ENCODE measurements at places on chromosomes 13 and 19.

DNA sequence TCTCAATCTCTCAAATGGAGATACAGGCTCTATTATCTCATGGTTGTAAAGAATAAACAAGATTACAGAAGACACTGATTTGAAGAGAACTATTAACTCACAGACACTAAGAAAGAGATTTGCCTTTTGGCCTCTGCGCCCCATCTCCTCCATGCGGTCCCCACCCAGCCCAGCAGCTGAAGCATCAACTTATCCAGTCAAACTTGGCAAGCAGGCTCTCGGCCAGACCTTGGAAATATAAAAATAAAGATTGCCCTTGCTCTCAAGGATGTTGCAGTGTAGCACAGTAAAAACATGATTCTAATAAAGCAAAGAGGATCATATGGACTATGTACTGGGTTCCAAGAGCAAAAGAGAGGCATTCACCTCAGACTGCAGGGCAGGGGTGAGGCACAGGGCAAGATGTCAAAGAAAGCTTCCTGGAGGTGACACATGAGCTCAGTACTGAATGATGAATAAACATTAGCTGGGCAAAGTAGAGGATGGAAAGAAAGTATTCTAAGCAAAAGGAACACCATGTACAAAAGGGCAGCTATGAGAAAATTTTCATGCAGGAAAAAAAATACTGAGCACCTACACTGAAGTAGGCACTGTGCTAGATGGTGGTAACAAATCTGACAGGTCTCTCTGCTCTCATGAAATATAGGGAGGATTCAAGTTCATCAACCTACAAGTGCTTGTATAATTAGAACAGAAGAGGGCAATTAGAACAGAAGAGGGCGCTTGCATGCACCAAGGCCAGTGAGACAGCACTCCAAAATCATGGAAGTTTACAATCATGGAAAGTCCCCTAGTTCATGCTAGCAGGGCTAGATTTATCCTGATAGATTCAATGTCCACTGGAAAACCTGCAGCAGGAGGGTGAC lies 85.0 kb downstream of the SACS start:
- H3K4me1 ChIP-seq: peaks cover 7% of the 10 kb centered on the region
- DNase-seq: no peak
- H3K36me3 ChIP-seq: no peaks in the 10 kb centered on the region
- no peak overlapping the region for H3K4me3 ChIP-seq
- H3K27ac ChIP-seq: no peak overlapping the region
- no peaks in the 10 kb centered on the region for H3K27me3 ChIP-seq

GRCh38 chr13:68944272-68944671 lies 1163.4 kb upstream of the ATXN8OS start:
- no peak for DNase-seq
- H3K27me3 ChIP-seq: no peaks in the 10 kb centered on the region
- no peaks in the 10 kb centered on the region for H3K4me1 ChIP-seq
- no peak overlapping the region for H3K27ac ChIP-seq
- no peaks in the 10 kb centered on the region for H3K36me3 ChIP-seq
- H3K4me3 ChIP-seq: no peak overlapping the region

DNA sequence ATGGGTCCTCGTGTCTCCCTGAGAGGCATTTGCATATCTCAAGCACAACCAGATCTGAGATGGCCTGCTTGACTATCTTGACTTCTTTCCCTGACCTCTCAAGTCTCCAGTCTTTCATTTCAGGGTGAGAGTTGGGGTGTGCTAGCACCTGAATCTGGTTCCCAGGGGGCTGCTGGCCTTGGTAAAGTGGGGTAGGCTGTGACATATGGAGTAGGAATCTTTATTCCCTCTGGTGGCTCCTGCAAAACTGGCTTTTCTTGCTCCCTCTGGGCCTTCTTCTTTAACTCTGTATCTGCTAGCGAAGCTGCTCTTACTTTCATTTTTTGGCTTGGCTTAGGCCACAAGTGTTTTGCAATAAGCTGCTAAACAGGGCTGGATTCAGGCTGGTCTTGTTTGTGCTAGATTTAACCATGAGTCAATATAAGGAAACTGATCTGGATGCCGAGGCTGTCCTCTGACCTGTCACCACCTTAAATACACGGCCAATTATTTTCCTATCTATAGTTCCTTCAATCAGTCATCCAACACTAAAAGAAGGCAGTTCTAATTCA lies 42.3 kb downstream of the ZNF493 start:
- H3K36me3 ChIP-seq: no peaks in the 10 kb centered on the region
- no peak for DNase-seq
- no peaks in the 10 kb centered on the region for H3K27me3 ChIP-seq
- H3K27ac ChIP-seq: peak overlapping the region; percentile 87
- peaks cover 19% of the 10 kb centered on the region for H3K4me1 ChIP-seq

DNA sequence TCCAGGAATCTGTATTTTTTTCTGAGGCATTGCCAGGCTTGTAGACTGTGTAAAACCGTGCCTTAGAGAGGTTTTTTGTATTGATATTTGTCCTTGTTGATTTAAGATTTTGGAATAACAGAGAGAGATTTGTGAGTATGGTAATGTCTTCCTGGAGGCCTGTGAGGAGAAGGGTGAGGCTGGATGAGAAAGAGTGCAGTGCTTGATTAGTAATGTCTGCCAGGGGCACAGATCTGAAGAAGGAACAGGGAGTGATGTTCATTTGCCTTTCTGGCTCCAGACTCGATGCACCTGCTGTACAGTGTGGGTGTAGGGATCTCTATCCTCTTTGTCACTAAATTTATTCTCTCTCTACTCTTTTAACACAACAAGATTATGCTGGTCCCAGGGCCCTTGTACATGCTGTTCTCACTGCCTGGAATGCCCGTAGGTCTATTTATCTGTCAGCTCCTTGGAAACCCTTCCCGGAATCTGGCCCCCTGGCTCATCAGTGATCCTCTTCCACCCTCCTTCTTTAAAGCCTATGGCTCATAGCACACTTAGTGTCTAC lies 4.2 kb downstream of the FIZ1 start:
- H3K27ac ChIP-seq: no peak overlapping the region
- no peaks in the 10 kb centered on the region for H3K36me3 ChIP-seq
- no peak for DNase-seq
- H3K4me3 ChIP-seq: no peak overlapping the region
- no peaks in the 10 kb centered on the region for H3K27me3 ChIP-seq

DNA sequence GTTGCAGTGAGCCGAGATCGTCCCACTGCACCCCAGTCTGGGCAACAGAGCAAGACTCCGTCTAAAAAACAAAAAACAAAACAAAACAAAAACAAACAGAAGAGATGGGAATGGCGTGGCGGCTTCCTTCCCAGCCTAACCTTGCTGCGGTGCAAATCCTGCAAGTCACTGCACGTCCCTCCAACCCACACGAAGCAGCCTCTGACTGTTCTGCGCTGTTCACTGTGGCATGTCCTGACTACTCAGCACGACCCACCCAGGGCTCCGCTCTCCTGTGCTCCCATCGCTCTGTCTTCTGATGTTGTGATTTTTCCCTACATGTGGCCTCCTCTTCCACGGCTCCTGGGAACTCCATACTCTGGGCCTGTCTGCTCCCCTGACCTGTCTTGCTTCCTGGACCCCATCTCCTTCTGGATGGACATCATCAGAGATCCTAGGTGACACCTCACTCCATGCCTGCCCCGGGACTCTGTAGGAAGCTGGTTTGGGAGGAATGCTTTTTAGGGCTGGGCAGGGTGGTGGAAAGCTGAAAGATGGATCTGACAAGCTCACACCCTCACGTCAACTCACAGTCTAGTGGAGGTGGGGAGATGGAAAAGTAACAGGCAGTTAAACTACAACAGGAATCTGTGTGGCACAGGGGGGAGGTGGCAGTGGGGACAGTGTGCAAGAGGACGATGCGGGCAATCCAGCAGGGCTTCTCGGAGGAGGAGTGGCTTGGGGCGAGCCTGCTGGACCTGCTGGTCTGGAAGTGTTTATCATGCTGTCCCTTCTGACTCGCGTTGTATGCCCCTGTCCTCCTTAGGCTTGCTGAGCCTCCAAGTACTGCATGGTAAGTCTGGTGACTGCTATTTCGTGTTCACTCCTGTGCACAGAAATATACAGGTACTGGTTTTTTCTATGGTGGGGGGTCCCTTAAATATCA lies 18.8 kb downstream of the ZSCAN5A start:
- no peaks in the 10 kb centered on the region for H3K36me3 ChIP-seq
- no peaks in the 10 kb centered on the region for H3K27me3 ChIP-seq
- H3K27ac ChIP-seq: no peak overlapping the region

- H3K27ac ChIP-seq: no peak overlapping the region
- no peaks in the 10 kb centered on the region for H3K27me3 ChIP-seq
- H3K4me3 ChIP-seq: no peak overlapping the region
- no peaks in the 10 kb centered on the region for H3K36me3 ChIP-seq
- no peaks in the 10 kb centered on the region for H3K4me1 ChIP-seq
- no peak for DNase-seq
These were observed 456.0 kb downstream of the PCDH17 start for GRCh38 chr13:58087566-58087965.

DNA sequence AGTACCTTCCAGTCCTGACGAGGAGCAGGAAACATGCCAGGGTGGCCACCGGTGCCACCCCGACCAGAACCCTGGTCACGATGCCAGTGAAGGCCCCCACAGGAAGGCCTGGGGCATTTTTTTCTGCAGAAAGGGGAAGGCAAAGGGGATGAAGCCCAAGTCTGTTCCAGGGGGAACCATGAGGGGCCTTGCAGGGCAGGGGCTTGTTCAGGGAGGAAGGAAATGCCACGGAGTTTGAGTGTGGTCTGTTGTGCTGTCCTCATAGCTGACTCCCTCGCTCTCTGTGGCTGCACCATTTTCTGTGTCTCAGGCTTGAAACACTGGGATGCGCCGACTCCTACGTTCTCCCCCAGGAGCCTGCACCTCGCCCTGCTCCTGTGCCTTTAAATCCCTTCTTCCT lies 27.5 kb upstream of the CEACAM1 start:
- no peaks in the 10 kb centered on the region for H3K4me1 ChIP-seq
- DNase-seq: no peak
- H3K36me3 ChIP-seq: no peaks in the 10 kb centered on the region
- H3K4me3 ChIP-seq: no peak overlapping the region

- no peaks in the 10 kb centered on the region for H3K27me3 ChIP-seq
- peak; percentile 75 for DNase-seq
- H3K4me1 ChIP-seq: peaks cover 7% of the 10 kb centered on the region
- H3K36me3 ChIP-seq: no peaks in the 10 kb centered on the region
- H3K4me3 ChIP-seq: peak overlapping the region; percentile 68
These were observed 16.6 kb upstream of the LRP3 start for GRCh38 chr19:33177417-33177979.

DNA sequence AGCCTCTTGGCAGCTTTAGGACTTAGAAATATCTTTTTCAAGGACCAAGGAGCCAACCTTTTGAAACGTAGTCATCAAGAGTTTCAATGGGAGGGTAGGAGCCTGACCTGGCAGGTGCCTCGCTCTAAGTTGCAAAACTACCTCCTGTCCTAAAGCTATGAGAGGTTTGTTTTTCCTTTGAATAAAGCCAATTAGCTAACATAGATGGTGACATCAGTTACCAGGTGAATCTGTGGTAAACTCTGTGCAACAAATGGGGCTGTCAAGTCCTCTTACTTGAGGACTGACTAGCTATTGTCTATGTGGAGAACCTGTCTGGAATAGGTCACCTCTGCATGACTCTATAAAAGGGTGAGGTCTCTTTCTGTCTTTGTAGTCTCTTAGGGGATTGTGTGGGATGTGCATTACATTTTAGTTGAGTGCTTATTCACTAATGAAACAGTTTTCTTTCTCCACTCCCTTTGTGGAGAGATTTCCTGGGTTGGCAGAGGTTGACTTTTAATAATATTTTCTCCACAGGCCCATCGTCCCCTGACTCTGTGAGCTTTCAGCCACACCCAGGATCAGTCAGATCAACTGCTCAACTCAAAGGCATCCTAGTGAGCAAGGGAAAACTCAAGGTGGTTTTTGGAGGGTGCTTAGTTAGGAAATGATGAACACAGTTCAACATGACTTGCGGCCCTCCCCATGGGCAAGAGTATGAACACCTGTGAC lies 9.9 kb downstream of the ARL11 start:
- H3K27ac ChIP-seq: no peak overlapping the region
- H3K4me3 ChIP-seq: no peak overlapping the region
- H3K36me3 ChIP-seq: no peaks in the 10 kb centered on the region
- DNase-seq: no peak
- no peaks in the 10 kb centered on the region for H3K4me1 ChIP-seq
- H3K27me3 ChIP-seq: no peaks in the 10 kb centered on the region

GRCh38 chr13:39327172-39327479 lies 275.9 kb downstream of the LHFPL6 start:
- H3K4me3 ChIP-seq: no peak overlapping the region
- no peak overlapping the region for H3K27ac ChIP-seq
- no peaks in the 10 kb centered on the region for H3K36me3 ChIP-seq
- H3K4me1 ChIP-seq: peaks cover 3% of the 10 kb centered on the region

DNA sequence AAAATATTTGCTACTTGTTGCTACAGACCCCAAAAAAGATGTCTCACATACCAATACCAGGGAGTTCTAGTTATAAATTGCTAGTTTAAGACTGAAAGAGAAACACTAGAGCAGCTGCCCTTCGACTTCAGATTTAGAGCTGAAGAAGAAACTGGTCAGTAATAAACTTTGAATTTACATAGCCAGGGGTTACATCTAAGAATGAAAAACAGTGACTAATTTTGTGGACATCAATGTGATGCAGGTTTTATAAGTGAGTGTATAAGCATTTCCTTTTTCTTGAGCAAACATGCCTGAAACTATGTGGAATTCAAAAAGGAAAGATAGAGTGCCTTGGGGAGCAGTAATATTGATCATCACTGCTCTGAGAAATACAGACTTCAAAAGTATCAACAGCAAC lies 724.9 kb upstream of the MIR17HG start:
- no peaks in the 10 kb centered on the region for H3K36me3 ChIP-seq
- H3K27me3 ChIP-seq: no peaks in the 10 kb centered on the region
- DNase-seq: no peak
- no peak overlapping the region for H3K27ac ChIP-seq
- H3K4me3 ChIP-seq: no peak overlapping the region
- H3K4me1 ChIP-seq: no peaks in the 10 kb centered on the region

GRCh38 chr13:74227476-74228158 lies 93.4 kb upstream of the KLF12 start:
- H3K4me3 ChIP-seq: no peak overlapping the region
- DNase-seq: no peak

DNA sequence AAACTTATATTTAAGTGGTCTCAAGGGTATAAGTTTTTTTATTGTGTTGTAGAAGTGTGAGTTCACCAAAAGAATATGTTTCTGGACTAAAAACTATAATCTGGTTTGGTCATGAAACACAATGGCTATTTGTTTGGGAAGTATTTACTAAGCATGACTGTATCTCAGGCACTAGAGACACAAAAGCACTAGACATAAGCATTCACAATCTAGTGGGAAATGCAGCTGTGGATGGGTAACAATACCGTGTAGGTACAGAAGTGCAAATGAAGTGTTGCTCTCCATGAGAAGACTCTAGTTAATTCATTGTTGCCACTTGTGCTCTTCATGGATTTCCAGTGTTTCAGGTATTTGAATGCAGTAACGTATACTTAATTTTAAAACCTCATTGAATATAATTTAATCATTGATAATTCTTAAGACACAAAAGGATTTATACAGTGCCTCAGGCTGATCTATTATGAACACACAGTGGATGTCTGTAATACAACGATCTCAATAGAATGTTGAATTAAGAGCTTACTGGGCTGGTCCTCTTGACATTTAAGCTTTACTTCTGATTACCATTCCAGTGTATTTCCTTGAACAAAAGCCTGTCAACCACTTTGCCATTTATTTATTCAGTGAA lies 50.9 kb downstream of the TPT1 start:
- H3K36me3 ChIP-seq: no peaks in the 10 kb centered on the region
- H3K27me3 ChIP-seq: no peaks in the 10 kb centered on the region
- no peak for DNase-seq
- H3K4me3 ChIP-seq: no peak overlapping the region
- no peaks in the 10 kb centered on the region for H3K4me1 ChIP-seq

GRCh38 chr13:112954488-112955270 lies 14.3 kb upstream of the MCF2L start:
- H3K36me3 ChIP-seq: no peaks in the 10 kb centered on the region
- no peak for DNase-seq
- H3K4me3 ChIP-seq: no peak overlapping the region
- H3K27me3 ChIP-seq: no peaks in the 10 kb centered on the region
- peaks cover 9% of the 10 kb centered on the region for H3K4me1 ChIP-seq
